CD4-positive, alpha-beta T cell treated with Interleukin-15 for 1 hour (primary cell): ENCODE measurements at places on chromosomes 7 and 10.

DNA sequence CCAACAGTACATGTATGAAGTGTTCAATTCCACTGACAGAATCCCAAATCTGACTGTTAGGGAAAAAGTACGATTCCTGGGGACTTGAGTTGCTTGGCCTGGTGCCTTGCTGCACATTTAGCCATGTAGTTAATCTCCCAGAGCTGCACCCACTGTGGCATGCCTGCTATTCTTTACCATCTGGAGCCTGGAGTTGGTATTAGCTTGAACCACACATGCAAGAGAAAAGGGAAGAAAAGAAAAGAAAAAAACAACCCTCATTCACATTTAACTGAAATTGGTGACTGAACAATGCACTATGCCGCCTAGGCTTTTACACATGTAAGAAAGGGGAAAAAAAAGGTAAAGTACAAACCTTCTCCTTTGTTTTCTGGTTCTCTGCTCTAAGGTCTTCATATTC is 26.1 kb downstream of the SHTN1 start:
- DNase-seq: no peak

DNA sequence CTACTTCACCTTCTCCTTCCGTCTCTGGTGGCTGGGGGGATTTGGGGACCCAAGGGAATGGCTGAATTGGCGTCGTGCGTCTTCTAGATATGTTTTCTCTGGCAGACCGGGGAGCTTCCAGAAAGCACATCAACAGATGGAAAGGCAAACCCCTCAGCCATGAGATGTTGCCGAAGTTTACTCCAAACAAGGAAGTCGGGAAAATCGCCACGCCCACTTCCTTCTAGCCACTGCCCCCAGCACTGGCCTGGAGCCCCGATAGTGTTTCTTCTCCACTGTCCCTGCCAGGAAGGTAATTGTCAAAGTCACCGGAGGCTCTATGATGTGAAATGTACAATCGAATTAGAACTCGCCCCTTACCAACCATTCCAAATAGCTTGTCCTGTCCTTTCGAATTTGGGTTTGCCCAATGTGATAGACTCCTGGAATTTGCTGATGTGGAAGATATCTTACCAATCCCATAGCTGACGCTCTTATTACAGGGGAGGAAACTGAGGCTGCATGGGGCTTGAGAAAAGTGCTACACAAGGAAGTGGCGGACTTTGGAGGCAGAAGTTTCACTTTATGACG is 191.0 kb downstream of the LSM5 start:
- no peak for DNase-seq

DNA sequence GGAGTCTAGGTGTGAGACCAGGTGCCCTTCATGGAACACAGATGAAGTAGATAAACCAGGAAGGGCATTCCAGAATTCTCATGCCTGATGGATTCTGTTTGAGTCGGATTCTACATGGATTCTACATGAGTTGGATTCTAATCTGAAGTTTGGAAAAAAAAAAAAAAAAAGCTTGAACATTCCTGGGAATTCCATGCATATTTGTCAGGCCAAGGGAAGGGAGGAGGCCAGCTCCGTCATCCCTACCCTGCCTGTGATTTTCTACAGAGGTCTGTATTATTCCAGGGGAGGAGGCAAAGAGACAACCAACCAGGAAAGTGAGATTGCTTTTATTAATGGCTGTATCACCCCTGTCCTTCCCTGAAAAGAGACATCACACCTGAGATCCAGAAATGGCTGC is 27.8 kb upstream of the EBLN1 start:
- DNase-seq: no peak

DNA sequence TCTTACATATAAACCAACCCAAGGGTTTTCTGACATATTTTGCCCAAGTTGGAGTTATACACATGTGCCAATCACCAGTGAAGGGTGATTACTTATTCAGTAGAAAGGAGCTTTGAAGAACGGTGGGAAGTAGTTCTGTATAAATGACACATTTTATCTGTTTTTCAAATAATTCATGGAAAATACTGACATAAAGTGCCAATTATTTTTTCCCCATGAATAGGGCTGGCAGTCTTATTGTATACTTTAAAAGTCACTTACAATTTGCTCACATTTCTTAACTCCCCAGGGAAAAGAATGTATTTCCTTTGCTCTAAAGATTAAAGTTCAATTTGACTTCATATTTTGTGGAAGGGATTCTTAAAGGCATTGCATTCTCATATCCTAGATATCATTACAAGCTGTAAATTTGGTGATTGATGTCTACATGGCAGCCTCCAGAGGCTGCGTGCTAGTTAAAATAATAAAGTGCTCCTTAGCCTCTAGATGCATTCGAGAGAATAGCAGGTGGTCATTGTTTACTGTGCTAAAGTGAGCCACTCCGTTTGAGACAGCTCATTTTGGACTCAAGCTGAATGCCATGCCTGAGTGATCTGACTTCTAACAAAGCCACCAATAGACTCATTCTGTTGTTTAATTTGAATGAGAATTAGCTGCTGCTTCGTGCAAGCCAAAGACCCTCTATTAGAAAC is 148.8 kb upstream of the NRP1 start:
- no peak for DNase-seq

DNA sequence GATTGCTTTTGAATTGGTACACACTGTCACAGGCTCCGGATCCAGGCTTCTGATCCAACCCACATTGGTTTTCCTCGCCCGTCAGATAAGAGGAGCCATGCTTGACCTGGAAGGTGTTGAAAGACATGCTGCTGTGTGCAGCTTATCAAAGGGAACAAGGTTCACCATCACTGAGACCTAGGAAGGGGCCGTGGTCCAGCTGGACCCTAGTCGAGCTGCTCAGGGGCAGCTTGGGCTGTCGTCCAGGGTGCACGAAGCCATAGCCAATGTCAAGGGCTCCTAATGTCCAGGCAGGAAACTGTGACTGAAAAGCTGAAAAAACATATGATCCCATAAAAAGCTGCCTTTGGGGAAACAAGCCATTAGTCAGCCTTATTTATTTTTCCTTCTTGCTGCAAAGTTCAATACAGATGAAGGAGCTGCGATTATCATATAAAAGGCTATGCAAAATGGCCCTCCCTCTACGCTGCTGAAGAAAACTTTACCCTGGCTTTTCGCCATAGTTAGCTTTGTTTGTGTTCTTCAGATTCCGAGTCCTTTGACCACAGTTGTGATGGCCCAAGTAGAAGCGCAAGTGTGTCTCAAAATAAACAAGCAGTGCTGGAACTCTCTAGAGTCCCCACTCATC is 118.0 kb downstream of the CREB5 start:
- no peak for DNase-seq

- no peak for DNase-seq
Measured at GRCh38 chr10:91034494-91035159, 113.7 kb upstream of the ANKRD1 start.
